Activated CD8-positive, alpha-beta memory T cell treated with anti-CD3 and anti-CD28 coated beads for 1 hour (primary cell): ENCODE measurements at places on chromosomes 2 and 18.

DNA sequence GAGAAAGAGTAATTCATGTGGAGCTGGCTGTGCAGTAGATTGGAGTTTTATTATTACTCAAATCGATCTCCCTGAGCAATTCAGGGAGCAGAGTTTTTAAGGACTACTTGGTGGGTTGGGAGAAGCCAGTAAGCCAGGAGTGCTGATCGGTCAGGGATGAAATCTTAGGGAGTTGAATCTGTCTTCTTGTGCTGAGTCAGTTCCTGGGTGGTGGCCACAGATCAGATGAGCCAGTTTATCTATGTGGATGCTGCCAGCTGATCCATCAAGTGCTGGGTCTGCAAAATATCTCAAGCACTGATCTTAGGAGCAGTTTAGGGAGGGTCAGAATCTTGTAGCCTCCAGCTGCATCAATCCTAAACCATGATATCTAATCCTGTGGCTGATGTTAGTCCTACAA, 17.0 kb upstream of the UGT1A8 start:
- no peak for DNase-seq

DNA sequence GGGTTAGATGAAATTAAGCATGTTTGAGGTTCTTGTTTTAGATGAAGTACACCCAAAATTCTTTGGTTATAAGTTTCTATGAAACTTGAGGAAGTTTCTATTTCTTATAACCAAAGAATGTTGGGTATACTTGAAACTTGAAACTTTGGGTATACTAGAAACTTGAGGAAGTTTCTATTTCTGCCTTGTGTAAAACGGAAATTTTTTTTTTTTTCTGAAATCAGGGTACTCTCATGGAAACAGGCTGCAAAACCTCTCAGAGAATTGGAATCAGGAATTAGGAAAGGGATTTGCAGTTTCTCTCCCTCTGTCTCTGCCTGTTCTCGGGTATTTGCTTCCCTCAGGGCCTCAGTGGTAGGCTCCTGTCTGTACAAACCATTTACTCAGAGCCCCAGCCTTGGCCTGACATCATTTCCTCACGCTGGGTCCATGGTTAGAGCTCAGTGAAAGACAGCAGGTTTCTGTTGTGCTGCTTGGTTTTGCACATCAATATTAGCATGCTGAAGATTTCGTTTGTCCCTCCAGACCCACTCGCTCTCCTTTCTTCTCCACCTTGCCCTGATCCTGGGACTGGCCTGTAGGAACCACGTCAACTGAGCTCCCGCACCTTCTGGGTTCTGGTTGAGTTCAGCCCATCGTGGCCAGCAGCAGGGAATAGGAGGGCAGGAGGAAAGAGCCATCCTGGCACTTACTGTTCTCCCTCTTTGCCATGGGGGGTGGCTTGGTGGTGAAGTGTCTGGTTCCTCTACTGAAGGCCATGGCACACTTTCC, 106.4 kb downstream of the POLR1A start:
- no peak for DNase-seq

- no peak for DNase-seq
These were observed 108.0 kb upstream of the CSRNP3 start for GRCh38 chr2:165361514-165361913.

- no peak for DNase-seq
These were observed 13.3 kb downstream of the DAPL1 start for GRCh38 chr2:158808426-158808825.

GRCh38 chr18:8097927-8098326, 511.3 kb upstream of the RAB12 start:
- DNase-seq: no peak
